ENCODE measurements at places on chromosomes 2 and 18. TPM values are rescaled to one million over a fixed set of nuclear protein-coding genes. Genes with fewer than 3 reads are reported as not detected.

DNA sequence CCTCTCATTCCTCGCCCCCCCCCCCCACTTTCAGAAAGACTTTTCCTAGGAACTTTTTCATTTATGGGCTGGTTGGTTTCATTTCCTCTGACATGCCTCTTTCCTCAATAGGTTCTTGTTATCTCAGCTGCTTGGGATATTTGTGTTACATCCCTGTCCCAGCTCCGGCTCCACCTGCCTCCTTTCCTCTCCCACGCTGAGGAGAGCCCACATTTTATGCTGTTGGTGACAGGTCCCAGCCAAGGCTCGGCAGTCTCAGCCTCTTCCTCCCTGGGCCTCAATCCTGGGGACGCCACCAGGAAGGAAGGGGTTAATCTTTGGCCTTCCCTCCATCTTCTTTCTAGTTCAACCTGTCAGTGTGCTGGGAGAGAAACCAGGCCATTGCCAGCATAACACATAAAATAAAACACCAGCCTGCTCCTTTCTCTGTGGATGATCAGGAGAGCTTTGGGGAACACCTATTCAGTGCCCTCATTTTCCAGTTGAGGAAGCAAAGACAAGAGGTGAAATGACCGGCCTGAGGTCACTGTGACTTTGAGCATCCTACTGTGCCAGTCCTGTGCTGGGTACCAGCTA is 216.9 kb upstream of the TNP1 start:
- no peak for DNase-seq

DNA sequence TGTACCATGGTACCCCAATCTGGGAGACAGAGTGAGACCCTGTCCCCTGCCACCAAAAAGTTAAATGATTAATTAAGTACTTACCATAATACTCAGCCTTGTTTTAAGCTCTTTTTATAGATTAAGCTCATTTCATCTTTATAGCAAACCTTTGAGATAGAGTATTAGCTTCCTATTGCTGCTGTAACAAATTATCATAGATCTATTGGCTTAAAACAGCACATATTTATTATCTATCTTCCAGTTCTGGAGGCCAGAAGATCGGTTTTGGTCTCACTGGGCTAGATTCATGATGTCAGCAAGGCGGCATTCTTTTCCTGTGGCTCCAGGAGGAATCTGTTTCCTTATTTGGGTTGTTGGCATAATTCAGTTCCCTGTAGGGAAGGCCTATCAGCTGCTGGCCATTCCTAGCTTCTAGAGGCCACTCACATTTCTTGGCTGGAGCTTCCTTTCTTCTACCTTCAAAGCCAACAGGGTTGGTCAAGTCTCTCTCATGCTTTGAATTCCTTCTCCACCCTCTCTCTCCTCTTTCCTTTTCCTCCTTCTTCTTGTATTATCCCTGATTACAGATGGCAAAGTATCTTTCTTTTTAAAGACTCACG is 13.7 kb upstream of the GREB1 start:
- DNase-seq: no peak

The DSG4 gene
- total RNA-seq: not detected

The UGT1A10 gene
- 0.33 TPM for total RNA-seq
